Heart right ventricle (tissue), 16 donors: ENCODE measurements at places on chromosomes 2 and 18. TPM values are rescaled to one million over a fixed set of nuclear protein-coding genes. Genes with fewer than 3 reads are reported as not detected.

The SERPINB3 gene
- not detected for total RNA-seq

The CCDC141 gene
- 138 TPM for total RNA-seq

The CFC1 gene
- total RNA-seq, result not detected

The CYRIA gene
- total RNA-seq, result 3.0 TPM

The CNGA3 gene
- 0.11 TPM for total RNA-seq

The SALL3 gene
- total RNA-seq, result 0.12 TPM

The TGFA gene
- 0.28 TPM for total RNA-seq

The IL1R2 gene
- 1.1 TPM for total RNA-seq

The GAREM1 gene
- total RNA-seq, result 13.2 TPM

The UGT1A3 gene
- not detected for total RNA-seq

The FER1L5 gene
- total RNA-seq, result not detected

The FAM124B gene
- 1.6 TPM for total RNA-seq

- no peak for DNase-seq
Measured at GRCh38 chr2:231380991-231381847, 14.3 kb upstream of the B3GNT7 start.

DNA sequence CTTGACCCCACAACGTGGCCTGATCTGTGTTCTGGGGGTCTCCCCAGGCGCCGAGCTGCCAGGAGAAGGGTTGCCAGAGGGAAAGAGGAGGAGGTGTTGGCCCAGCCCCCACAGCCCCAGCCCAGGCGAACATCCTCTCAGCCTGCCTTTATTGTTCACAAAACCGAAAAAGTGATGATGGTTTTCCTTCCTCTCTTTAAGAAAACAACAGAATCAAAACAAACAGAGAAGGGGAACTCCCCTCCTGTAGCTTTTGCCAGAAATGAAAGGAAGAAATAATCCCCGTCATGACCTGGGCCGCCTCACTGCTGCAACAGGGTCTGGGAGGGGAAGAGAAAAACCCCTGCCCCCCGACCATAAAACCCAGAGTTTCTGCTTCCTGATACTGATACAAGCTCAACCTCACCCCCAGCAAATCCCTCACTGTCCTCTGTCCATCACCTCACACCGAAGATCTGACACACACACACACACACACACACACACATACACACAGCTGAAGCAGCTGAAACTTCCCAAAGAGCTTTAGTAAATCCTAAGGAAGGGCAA, 52.0 kb downstream of the ZFP36L2 start:
- DNase-seq, result peak; percentile 33

- DNase-seq, result no peak
Measured at GRCh38 chr18:6793455-6793854, 63.9 kb downstream of the ARHGAP28 start.

- no peak for DNase-seq
Measured at GRCh38 chr2:29253-29652, 17.1 kb downstream of the FAM110C start.

DNA sequence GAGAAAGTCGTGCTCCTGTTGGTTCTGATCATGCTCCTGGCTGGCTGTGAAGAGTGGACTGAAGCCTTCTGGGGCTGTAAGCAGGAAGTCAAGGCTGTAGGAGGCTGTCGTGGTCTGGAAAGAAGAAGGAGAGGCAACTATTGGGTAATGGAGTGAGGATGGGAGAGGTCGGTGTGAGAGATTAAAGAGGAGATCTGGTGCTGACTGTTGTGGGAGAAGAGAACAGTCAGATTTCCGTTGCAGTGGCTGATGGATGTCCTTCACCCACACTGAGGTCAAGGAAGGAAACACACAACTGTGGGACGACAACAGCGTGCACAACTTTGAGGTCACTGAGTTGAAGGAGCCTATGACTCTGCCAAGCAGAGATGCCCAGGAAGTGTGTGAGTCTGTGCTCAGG, 2.8 kb upstream of the PSMD1 start:
- DNase-seq, result no peak

DNA sequence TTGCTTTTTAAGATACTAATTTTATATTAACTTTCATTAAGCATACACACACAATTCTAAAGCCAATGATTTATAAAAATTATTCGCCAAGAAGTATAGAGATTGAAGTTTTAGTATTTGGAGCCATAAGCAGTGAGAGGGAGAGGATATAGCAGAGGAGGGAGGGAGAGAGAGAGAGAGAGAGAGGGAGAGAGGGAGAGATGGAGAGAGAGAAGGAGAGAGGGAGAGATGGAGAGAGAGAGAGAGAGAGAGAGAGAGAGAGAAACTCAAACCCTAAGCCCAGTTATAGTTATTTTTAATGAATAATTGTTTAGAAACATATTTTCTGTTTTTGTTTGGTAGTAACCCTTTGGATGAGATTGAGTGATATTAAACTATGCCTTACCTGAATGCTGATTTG, 5.3 kb downstream of the TWIST2 start:
- no peak for DNase-seq

- no peak for DNase-seq
Measured at GRCh38 chr2:113977660-113978523, 88.0 kb downstream of the ACTR3 start.

DNA sequence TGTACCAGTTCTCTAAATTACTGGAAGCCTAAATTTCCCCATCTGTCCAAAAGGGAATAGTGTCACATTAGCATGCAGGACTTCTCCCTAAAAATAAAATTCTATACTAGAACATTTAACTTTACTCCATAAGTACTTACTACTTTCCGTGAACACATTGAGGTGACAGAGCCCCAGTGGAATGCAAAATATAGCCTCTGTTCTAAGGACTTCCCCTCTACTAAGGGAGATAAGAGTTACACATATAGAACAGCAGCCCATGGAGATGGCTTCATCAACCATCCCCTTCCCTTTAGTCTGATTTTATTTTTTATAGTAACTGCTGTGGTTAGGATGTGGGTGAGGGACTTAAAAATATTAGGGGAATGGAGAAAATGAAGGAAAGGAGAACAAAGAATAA, 68.9 kb upstream of the STPG4 start:
- no peak for DNase-seq

- DNase-seq, result no peak
Measured at GRCh38 chr2:127575941-127576432, 40.5 kb downstream of the MYO7B start.

DNA sequence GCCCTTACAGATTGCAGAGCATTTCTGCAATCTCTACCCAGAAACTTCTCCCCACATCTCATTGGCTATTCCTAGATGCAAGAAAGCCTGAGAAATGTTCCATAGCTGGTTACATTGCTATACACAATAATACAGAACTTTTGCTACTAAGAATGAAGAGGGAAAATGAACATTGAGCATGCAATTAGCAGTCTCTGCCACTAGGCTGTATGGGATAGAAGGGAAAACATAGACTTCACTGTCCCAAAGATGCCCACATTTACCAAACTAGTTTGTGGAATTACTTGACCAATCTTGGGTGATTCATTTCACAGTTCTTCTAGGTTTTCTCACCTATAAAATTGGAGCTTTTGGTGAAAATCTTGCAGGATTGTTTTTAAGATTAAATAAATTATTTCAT, 265.7 kb upstream of the NT5C1B start:
- DNase-seq, result no peak

DNA sequence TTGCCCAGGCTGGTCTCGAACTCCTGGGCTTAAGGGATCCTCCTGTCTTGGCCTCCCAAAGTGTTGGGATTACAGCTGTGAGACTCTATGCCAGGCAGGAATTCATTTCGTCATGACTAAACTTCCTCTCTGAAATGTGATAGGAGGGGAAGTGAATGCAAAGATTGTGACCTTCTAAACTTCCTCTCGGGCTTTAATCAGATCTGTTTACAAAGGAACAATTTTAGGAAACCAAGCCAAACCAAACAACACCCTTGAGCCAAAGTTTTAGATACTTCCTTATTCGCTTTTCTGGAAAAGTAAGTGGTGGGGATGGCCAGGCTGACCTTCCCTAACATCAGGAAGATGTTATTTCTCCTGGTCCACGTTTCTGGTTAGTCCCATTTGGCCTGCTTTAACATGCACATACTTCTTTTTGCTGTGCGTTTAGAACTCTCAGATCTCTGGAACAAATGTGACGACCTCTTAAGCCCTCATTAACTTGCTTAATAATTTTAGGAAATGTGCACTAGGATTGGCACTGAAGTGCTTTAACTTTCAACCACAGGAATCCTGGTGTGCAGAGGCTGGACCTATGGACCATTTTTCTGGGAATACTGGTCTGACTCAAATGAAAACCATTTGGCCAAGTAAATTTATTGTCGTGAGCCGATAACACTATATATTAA, 33.2 kb upstream of the YES1 start:
- no peak for DNase-seq

DNA sequence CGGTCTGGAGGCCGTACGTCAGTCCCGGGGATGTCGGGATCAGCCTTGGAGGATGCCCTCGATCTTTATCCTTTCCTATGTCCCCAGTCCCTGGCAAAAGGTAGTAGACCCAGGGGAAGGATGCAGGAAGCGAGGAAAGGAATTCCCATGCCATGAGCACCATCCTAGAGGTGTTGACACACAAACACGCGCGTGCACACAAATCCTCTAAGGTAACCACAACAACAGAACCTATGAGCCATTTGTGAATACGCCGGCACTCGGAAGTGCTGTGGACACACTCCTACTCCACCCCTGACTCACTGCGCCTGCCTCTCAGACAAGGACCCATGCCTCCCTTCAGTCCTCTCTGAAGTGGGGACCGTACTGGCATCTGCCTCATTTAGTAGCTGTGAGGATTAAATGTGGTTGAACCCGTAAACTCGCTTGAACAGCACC, 11.3 kb upstream of the MLPH start:
- no peak for DNase-seq

- DNase-seq, result no peak
Measured at GRCh38 chr2:206955253-206955652, 15.9 kb downstream of the CPO start.

DNA sequence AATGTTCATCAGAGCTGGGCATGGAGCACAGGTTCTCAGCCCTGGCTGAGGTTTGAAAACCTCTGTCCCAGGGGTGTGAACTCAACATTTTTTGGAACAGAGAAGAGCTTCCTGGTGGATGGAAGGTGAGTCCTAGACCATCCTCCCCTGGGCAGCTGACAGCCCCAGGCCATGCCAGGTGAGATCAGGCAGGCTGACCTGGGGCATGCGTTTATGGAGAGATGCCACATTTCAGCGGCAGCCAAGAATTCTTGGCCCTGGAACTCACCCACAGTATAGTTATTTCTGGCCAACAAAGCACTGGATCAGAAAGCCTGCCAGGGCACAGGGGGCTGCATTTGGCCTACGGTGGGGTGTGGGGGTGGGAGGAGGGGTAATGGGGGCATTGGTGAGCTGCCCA, 83.8 kb downstream of the EDAR start:
- DNase-seq, result no peak

DNA sequence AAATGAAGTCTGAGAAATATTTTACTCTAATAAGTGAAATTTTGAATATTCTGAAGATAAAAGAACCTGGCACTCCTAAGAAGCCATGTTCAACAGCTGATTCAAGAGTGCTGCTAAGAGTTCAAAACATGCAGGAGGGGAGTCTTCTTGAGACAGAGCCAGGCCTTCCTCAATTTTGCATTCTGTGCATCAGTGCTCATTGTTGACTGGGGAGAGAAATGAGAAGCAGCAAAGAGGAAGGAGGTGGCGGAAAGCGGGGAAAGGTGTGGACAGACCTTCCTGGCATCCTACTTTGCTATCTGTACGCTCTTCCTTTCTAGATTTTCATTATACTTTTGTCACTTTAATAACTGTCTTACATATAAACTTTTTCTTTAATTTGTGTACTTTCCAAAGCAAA, 29.7 kb upstream of the TXNDC2 start:
- DNase-seq, result no peak

- DNase-seq, result no peak
Measured at GRCh38 chr2:97936199-97936598, 59.5 kb downstream of the TMEM131 start.

DNA sequence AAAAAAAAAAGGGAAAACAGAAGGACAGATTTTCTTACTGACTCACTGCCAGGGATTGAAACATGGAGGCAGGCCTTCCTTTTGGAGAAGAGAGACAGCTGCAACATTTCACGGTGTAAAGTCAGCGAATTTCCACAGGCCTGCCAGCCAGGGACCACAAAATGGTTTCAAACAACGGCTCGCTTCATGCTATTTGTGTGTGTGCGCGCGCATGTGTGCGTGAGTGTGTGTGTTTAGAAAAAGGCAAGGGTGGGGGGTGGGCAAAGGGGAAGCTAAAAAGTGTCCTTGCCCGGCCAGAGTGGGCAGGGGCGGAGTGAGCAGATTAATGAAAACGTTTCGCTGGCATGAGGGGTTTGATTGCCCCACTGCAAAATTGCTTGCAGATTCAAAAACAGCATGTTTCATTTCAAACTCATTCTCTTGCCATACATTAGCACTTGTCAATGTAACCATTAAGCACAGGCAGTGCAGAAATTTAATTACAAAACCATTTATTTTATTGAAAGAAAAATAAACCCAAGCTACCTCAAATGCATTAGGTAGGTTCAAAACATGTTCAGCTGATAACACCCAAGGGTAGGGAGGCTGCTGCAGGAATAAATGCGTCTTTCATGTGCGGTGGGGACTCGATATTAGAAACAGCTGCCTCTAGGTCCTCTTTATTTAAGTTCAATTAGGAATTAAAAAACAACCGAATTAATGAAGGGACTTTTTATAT, 182.1 kb upstream of the SIX2 start:
- DNase-seq, result no peak

GRCh38 chr2:145598434-145598833, 1078.5 kb upstream of the ZEB2 start:
- DNase-seq, result no peak

GRCh38 chr2:179991344-179991743, 15.8 kb downstream of the CWC22 start:
- no peak for DNase-seq

DNA sequence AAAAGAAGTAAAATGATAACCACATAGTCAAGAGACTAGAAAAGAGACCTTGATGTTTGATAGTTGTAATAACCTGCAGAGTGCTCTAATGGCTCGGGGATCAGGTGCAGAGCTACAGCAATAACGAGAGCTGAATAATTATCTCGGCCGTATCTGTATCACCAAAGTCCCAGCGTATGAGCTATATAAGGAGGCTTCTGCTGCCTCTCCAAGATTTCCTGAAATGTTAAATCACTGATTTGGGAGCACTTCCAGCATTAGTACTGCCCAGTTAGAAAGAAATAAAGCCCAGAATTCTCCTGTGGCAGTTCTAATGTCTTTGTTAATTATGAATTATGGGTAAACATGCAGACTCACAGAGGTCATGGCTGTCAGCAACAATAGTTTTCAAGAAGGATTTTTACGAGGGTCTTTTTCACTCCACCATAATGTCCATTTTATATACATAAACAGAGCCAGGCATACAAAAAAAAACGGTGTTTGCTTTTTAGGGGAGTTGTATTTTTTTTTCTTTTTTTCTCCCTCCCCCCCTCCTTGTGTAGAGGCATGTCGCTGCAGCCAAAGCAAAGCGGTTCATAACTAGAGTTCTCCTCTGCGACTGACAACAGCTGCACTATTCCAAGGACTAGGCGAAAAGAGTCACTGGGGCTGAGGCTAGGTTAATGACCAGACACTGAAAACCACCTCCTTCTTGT, 168.3 kb upstream of the VRK2 start:
- no peak for DNase-seq
